ENCODE measurements at places on chromosomes 13 and 19.

DNA sequence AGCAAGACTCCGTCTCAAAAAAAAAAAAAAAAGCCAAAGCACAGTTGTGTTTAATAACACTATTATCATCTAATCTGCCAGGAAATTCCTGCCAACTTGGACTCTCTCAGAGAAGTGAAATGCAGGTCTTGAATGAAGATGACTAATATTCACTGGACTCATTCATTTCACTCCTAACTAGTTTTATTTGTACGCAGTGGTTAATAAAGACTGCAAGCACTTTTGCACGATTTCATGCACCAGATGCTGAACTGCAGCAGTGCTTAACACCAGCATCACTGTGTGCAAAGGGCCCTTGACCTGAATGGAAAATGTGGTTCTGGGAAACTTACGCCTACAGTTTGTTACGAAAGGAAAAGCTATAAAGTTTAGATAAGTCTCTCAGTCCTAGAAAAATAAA lies 63.3 kb downstream of the DHRS12 start:
- DNase-seq = no peak

GRCh38 chr19:10478476-10478875 lies 24.7 kb downstream of the KEAP1 start:
- DNase-seq = no peak

- DNase-seq = no peak
Measured at GRCh38 chr13:34464011-34464410, 478.1 kb upstream of the NBEA start.

GRCh38 chr13:90717451-90717936 lies 630.0 kb upstream of the MIR17HG start:
- no peak for DNase-seq

GRCh38 chr19:11377756-11378155 lies 3.3 kb downstream of the SWSAP1 start:
- DNase-seq = no peak

GRCh38 chr19:33613620-33614000 lies 8.1 kb upstream of the CHST8 start:
- no peak for DNase-seq

DNA sequence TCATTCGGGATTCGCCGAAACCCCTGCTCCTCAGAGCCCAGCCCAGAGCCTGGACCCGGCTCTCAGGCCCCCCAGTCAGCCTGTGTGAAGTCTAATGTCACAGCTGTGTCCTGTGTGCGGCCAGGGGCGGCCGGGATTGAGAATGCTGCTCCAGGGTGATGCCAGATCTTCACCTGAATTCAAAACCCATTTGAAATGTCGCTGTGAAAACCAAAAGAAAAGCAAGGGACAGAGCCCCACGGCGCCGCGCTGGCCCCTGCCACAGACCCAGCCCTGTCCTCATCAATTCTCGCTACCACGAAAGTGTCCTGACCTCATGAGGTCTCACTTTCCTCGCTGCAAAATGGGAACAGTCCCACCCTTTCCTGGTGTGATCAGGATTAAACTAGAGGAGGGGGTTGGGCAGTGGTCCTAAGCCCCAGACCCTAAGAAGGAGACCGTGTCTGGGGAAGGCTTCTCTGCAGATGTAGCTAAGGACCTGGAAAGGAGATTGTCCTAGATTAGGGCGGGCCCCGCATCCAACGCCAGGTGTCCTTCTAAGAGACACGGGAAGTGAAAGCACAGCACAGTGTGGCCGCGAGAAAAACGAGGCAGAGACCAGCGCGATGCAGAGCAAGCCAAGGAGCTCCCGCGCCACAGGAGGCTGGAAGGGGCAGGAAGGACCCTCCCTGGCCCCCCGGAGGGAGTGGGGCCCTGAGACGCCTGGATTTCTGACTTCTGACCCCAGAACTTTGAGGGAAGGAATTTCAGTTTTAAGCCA lies 34.0 kb upstream of the SPACA7 start:
- DNase-seq = no peak

- no peak for DNase-seq
Measured at GRCh38 chr19:14116918-14117578, 514 bp downstream of the PRKACA start.

GRCh38 chr13:113493315-113493951 lies 2.9 kb upstream of the DCUN1D2 start:
- DNase-seq = peak; percentile 53

DNA sequence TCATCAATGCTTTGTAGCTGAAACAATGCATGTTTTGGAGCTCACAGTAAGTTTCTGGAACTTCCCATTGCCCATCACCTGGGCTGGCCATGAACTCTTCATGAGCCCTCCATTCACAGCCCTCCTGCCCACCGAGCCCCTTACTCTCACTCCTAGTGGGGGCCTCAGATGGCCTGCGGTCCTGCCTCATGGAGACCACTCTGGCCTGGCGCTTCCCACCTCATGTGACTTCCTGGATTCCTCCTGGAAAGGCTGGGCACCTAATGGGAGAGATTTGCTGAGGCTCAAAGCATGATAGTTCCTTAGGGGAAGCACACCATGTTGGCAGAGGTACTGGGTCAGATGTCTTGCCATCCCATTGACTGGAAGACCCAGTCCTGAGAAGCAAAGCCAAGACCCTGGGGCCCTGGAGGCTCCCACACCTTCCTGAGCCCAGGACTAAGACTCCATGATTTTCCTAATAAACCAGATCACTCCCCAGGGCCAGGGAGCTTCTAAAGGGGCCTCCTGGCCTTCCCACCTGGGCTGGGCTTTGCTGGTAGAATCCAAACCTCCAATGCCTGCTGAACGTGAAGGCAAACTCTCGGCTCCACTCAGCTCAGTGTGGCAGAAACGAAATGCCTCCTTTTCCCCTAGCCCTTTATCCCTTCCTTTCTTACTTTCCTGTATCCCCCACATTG lies 49.4 kb upstream of the ZNF536 start:
- DNase-seq = no peak

- DNase-seq = no peak
Measured at GRCh38 chr19:44947041-44947581, 1.3 kb downstream of the APOC2 start.

DNA sequence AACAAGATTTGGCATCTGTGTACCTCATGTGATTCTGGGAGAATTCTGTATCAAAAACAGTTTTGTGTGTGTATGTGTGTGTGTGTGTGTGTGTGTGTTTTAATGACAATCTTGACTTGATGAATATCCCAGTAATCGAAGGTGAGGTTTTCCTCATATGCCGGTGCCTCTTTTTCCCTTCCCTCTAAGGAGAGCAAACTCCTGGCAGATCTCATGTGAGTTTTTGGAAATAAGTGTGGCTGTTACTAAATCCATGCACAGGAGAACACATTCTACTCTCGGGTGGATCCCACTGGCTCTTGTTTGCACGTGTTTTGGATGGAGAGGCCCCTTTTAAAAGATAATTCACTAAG lies 29.0 kb upstream of the CEBPG start:
- DNase-seq = no peak

DNA sequence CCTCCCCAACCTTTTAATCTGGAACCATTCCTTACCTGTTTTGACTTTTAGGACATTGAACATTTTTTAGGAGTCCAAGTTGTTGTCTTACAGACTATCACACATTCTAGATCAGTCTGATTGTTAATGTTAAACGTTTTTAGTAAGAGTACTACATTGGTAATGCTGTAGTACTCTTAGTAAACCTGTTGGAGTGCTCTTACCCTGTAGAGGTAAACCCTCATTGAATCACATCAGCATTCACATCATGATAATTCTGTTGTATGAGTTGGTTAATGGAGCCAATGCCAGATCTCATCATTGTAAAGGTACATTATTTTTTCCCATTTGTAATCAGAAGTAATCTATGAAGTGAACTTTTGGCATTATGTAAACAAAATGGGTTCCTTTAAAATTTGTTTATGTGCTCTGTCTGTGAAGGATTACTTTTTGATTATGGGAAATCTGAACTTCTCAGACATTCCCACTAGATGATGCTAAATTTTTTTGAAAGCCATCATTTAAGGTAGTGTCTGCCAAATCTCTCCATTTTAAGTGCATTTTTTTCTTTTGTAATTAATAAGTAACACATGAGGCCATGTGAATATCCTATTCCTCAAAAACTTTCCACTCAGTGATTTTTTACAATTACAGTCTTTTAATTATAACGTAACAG lies 55.2 kb downstream of the VWA8 start:
- no peak for DNase-seq

DNA sequence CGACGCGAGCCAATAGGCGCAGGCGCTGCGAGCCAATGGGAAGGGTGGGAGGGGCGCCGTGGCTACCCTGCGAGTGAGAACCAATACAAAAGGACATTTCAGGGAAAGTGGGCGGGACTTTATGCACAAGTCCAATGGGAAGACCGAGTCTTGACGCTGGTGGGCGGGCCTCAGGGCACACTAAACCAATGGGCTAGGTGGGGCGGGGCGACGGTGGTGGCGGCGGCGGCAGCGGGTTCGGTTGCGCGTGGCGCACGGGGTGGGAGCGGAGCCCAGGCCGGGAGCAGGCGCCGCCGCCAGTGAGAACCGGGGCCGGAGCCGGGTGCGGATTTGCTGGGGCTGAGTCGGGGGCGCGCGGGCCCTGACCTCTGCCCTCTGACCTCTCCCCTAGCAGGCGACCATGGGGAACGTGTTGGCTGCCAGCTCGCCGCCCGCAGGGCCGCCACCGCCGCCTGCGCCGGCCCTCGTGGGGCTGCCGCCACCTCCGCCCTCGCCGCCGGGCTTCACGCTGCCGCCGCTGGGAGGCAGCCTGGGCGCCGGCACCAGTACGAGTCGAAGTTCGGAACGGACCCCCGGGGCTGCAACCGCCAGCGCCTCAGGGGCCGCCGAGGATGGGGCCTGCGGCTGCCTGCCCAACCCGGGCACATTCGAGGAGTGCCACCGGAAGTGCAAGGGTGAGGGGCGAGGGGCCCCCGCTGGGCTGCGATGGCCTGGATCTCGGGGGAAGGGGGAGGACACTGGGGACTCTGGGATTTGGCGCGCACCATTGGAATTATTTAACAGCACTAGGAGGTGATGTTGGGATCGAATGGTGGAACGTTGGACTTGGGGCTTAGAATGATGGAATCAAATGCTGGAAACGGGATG lies at the start of gene TOMM40:
Gene TOMM40 (plus strand): TSS at position 239 of the 867 bp plus-strand sequence. CDS start 162 bp downstream, at position 401.
- DNase-seq = peak; percentile 100

DNA sequence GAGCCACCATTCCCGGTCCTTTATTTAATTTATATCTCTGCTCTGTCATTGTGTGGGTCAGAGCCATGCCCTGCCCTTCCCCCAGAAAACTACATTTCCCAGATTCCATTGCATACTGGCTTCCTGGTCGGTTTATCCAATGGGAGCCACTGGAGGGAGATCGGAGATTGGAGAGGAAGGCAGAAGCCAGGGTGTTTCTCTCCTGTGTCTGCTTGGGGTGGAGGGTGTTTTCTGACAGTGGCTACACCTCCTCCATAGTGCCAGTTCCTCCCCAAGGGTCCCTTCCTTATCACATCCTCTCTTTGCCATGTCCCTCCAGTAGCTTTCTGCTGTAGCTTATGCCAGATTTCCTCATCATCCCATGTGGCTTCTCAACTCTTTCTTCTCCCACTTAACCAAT lies 19.0 kb downstream of the OLFM2 start:
- DNase-seq = no peak

Data from HS-27A (cell line).